GM19239 (cell line): ENCODE measurements at places on chromosomes 3 and 15.

DNA sequence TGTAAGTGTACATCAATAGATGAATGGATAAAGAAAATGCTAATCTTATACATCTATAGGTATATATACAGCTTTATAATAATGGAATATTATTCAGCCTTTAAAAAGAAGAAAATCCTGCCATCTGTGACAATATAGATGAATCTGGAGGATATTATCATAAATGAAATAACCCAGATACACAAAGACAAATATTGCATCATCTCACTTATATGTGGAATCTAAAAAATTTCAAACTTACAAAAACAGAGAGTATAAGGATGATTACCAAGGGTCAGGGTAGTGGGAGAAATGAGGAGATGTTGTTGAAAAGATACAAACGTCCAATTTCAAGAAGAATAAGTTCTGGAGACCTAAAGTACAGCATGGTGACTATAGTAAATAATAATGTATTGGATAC is 85.4 kb upstream of the AGTR1 start:
- DNase-seq, result no peak

- no peak for DNase-seq
Observed at GRCh38 chr15:89806559-89807550, 7.8 kb downstream of the ANPEP start.

DNA sequence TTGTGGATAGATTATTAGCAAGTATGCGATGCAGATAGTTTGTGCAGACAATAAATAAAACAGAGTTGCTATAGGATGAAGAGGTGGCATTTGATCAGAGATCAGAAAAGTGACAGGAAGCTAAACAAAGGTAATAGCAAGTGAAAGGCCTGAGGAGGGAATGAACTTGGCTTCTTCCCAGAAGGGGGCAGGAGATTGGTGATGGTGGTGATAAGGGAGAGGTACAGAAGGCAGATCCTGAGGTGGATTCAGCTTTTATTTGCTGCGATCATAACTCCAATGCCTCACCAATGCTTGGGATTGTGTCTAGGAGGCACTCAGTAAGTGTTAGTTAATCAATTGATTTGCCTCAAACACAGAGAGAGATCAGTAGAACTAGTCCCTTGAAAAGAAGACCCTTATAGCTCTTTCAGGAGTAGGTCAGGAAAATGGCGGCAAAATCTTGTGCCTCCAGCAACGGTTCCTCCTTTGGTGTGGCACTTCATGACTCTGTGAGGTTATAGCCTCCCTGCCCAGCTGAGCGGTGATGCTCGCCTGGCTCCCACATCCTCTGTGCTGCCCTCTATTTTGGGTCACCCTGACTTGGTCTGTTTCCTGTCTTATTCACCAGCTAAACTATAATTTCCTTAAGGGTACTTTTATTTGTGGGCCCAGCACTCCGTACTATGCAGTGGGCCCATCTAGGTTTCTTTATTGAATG is 37.5 kb downstream of the TGFBR2 start:
- no peak for DNase-seq

GRCh38 chr3:12155828-12156227 is 2.9 kb downstream of the TIMP4 start:
- DNase-seq, result no peak

GRCh38 chr15:40279437-40280141 is 3.3 kb downstream of the ANKRD63 start:
- peak; percentile 81 for DNase-seq

- DNase-seq, result no peak
Observed at GRCh38 chr3:82957696-82958095, 1196.3 kb upstream of the GBE1 start.

GRCh38 chr15:87971076-87971475 is 285.5 kb downstream of the NTRK3 start:
- no peak for DNase-seq

DNA sequence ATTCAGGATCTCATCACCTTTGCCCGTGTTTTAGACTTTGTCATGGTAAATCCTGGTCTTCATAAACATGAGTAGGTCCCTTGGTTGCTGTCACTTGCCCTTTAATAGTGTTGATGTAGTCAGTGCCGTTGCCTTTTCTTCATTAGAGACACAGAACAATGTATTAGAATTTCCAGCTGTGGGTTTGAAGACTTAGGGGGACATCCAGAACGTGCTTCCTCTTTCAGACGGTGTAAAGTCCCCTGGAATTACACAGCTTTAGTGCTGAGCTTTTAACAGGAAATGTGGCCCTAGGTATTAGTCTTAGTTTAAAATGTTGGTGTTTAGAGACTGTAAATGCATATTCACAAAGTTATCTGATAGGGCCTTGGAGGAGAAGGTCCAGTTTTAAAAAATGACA is 8.8 kb upstream of the LRCH3 start:
- no peak for DNase-seq

GRCh38 chr15:32893421-32893820 is 175.6 kb downstream of the GREM1 start:
- no peak for DNase-seq

GRCh38 chr3:14352002-14352627 is 50.3 kb upstream of the SLC6A6 start:
- peak; percentile 33 for DNase-seq

- no peak for DNase-seq
Observed at GRCh38 chr3:134801204-134801958, 6.3 kb downstream of the EPHB1 start.

- no peak for DNase-seq
Observed at GRCh38 chr3:164233951-164234350, 844.3 kb downstream of the SI start.

GRCh38 chr3:113571360-113571759 is 39.0 kb downstream of the SIDT1 start:
- DNase-seq, result no peak

- DNase-seq, result no peak
Observed at GRCh38 chr3:27456554-27456953, 27.6 kb downstream of the SLC4A7 start.

DNA sequence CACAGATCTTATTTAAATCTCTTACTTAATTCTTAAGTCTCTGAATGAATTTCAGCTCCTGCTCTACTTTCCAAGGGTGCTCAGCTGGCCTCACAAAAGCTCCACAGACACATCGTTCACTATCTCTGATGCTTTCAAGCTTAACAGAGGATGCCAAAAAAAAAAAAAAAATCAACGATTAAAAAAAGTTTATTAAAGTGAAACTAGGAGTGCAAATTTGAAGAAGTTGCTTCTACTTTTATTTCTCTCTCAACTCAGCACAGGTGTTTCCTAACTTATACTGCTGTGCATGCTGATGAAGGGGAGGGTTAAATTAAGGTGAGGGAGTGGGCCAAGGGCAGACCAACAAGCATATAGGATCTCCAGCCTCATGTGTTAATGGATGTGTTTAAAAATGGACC is 157.2 kb downstream of the TIGIT start:
- DNase-seq, result no peak

DNA sequence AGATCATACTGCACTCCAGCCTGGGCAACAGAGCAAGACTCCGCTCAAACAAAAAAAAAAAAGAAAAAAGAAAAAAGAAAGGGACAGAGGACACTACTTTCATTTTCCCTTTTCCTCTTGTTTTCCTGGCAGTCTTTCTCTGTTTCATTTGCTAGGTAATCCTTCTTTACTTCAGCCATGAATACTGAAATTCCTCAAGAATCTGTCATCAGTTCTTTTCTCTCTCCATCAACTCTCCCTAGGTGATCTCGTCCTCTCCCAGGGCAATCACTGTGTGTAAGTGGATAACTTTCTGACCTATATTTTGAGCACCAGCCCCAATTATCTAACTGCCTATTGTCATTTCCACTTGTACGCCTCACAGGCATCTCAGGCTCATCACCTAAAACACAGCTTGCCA is 51.5 kb downstream of the TTC23 start:
- no peak for DNase-seq

- DNase-seq, result no peak
Observed at GRCh38 chr15:93360318-93360717, 271.3 kb upstream of the RGMA start.

GRCh38 chr3:113276751-113277080 is 65.4 kb downstream of the BOC start:
- DNase-seq, result no peak

DNA sequence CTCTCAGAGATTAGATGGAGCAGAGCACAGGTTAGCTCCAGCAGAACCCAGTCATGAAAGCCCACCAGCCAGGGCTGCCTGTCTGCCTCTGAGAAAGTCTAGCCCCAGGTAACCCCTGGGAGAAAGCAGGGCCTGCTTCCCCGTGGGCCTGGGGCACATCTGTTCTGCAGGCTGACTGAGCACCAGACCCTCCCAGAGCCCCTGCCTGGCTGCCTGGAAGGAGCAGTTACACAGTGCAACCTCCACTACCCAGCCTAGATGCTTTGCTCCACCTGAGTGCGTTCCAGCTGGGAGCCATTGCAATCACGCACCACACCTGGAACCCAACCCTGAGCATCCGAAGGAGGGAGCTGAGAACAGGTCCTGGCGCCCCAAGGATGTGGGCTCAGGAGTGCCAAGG is 24.7 kb upstream of the OR5K4 start:
- DNase-seq, result no peak

DNA sequence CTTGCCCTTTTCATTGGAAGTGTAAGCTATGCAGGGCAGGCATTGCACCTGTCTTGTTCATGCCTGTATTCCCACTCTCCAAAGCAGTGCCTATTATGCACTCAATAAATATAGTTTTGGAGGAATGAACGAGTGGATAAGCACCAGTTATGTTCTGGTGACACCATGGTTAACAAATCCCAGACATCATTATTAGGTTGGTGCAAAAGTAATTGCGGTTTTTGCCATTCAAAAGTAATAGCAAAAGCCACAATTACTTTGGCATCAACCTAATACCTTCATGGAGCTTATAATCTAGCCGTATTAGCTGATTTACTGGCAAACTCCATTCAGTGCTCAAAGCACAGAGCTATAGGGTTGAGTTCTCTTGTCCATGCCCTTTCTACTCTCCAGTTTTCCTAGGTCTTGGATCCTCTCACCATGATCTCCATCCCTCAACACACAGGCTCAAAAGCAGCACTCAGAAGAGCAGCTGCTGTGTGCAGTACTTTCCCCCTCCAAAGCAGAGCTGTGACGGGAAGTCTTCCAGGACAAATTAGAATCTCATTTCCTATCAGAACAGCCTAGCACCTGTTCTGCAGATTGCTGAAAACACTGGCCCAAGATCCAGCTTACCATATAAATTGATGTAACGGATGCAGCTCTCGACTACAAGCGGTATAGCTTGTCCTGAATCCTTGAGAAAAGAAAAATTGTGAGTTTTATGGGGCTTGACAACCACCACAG is 63.2 kb upstream of the RAD18 start:
- no peak for DNase-seq

GRCh38 chr15:38479266-38479665 is 25.3 kb downstream of the FAM98B start:
- DNase-seq, result no peak

DNA sequence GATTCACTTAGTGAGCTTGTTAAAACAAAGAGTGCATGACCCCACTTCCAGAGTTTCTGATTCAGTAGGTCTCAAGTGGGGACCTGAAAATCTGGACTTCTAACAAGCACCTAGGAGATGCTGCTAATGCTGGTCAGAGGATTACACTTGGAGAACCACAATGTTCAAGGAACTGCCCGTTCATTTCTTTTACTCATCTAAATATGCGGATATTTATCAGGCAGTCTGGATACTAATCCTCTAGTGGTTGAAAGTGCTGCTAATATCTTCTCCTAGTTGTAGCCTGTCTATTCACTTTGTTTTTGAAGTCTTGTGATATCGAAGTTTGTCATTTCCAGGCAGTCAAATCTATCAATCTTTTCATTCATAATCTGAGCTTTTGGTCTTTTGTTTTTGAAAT is 86.8 kb downstream of the RFX7 start:
- DNase-seq, result no peak

- DNase-seq, result no peak
Observed at GRCh38 chr3:194472290-194472920, 14.4 kb downstream of the ATP13A3 start.

DNA sequence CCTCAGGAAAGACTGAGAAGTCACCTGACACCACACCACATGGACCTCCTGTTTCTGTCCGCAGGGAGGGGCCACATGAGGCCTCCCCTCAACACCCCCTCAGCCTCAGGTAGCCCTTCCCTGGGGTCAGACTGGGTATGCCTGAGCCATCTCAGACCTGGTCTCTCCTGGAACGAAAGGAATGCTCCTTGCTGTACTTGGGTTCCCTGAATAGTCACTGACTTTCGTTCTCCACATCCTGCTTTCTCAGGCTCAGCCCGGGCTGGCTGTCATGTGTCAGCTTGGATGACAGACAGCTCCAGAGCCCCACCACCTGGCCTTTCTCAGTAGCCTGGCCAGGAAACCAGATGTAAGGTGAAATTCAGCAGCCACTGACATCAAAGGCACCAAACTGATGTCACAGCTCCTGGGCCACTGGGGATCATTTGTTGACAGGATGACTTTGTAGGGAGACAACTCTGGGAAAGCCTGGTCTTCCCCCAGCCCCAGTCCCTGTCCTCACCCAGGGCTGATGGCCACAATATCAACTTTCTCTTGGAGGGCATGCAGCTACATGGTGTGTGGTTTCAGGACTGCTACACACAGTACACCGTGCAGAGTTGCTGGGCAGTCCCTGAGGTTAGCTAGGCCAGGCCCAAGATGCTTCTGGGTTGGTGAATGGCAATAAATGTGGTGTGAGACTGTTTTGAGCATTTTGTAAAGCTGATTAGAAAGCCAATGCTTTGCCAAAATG is 141.4 kb upstream of the MRPS22 start:
- no peak for DNase-seq

DNA sequence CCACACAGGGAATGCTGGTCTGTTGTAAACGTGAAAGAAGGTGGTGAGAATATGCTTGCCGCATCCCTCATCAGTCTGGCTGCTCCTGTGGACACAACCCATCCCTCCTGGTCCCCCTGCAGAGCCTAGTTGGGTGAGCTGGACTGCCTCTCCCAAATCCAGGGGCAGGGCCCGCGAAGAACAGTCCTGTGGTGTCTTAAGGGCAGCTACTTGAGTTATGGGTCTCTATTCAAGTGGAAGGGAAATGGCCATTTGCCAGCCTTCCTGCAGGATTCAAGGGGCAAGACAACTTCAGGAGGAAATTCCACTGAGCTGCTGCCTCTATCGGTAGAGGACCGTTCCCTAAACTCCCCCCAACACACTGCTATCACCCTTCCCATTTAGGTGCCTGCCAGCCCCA is 98.9 kb downstream of the IQSEC1 start:
- no peak for DNase-seq

DNA sequence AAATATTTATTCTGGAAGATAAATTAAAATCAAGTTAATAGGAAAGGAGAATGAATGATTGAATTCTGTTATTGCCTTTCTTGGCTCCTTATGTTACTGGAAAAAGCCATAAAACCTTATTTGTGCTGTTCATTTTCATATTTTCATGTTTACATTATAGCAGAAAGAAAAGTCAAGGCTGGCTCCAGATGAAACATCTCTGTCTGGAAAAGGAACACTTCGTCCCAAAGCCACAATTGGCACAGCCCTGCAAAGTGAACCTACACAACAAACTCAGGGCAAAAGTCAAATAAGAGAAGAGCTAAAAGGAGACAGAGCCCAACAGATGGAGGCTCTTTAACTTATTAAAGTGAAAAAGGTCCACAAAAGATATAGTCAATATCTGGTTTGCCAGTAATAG is 73.4 kb downstream of the GTPBP8 start:
- DNase-seq, result no peak

GRCh38 chr3:156148345-156148945 is 28.1 kb downstream of the KCNAB1 start:
- DNase-seq, result no peak
